ENCODE measurements at places on chromosomes 11 and 22.

DNA sequence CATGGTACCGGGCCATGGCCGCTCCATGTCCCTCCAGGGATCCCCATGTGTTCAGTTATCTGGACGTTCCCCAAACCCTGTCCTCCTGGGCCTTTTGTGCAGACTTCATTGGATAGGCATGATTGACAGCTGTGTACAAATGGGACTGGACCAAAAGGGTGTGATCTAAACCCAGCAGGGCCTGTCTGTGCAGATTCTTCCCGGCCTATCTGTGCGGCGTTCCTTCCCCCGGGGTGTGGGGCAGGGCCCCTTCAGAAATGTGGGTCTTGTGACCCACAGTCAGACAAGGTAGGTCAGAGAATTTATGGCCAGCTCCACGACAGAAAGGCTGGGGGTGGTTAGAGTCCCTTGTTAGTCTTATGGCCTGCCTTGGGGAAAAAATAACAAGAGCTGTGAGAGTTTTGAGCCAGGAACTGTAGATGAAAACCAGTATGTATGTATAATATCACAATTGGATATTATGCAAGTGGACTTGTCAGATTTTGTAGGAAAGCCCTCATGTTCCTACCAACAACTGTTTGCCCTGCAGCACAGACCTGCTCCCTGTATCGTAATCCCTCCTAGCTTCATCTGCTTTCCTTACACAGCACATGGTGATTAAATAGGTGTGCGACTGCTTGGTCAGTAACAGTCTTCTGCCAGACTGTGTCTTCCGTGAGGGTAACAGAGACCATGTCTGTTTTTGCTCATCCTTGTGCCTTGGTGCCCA, 31.7 kb downstream of the AP2A2 start:
- no peak for DNase-seq

DNA sequence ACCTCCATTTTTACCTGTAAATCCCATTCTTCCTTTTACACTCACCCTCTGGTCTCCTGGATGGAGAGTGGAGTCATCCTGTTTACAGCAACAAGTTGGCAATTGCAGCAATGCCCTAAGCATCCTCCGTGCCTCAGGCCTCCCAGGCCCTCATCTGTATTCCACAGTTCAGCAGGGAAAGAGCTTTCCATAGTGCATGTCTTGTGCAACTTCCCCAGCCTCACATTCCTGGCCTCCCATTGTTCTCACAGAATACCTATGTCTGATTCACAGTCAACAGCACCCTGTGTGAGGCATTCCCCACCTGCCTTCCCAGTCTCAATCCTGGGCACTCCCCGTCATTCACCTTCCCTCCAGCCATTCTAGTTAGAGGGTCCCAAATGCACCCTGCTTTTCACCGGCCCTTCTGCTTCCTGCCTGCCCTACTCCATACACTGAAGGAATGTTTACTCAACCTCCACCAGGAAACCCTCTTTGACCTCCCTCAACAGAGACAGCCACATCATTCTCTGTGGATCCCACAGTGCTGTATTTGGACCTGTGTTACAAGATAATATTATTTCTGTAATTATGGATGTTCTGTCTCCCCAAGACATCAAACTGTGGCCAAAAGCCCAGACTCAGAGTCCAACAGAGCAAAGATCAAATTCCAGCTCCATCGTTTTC, 405.7 kb downstream of the BUD13 start:
- no peak for DNase-seq

GRCh38 chr11:26834601-26835000, 112.7 kb upstream of the SLC5A12 start:
- no peak for DNase-seq

DNA sequence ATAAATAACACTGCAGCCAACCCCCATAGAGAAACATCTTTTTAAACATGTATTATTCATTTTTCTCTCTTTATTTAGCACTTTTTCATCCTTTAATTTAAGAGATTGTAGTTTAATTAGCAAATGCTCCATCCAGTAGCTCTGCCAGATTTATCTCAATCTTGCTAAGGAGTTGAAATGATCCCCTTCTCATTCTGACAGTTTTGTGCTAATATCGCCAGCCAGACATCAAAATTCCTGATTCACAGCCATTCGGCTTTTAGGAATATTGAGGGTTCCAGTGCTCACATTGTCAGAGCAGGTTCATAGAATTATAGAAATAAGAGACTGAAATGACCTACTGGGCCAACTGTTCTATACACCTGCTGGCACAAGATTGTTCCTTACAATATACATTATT, 77.8 kb downstream of the CASP12 start:
- DNase-seq = no peak

DNA sequence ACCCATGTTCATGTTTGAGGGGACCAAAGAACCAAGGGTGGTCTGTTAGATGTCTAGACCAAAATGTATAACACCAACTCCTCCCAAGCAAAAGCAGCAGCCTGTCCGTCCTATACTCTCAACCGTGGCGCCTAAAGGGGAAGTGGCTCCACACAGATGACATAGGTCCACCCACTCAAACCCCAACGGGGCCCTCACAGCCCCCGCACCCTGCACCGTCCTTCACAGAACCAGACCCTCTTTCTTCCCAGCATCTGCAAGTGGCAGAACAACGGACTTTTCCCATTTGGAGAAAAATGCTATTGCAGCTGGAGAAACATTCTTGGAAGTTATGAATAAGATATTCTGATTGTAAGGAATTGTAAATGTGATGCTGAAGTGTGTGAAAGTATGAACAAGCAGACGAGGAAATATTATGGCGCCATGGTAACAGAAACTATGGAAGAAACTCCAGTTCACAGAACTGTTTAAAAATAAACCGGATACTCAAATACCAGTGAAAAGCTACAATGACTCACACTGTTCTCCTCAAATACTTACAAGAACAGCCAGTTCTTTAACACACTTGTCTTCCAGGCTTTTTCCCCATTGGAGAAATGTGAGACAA, 76.5 kb upstream of the ARFGAP3 start:
- no peak for DNase-seq

DNA sequence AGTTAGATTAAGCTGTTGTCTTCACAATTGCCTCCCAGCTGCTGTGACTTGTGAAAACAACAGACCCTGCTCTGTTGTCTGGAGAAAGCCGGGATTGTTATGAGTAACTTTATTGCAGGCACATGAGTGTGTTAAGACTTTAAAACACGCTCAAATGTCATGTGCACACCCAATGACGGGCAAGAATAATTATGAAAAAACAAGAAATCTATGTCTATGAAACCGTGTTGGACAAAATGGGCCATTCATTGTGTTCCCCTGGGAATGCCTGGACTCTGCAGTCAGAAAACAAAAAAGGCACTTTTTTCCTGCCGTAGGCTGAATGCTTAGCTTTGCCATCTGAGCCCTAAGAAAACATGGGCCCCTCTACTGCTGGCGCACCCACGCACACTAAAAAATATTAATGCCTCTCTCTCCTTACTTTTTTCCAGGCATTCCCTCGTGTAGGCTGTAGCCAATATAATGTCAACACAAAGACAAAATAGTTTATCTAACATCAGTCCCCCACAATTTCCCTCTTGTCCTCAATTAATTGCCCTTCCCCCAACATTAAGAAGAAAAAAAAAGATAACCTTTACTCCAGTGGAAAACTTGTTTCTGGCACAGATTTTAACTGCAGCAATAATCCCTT, 207.9 kb downstream of the SOX6 start:
- DNase-seq = no peak

GRCh38 chr11:75182664-75183063, 31.8 kb downstream of the SLCO2B1 start:
- no peak for DNase-seq

GRCh38 chr11:11510939-11511338, 110.9 kb downstream of the GALNT18 start:
- no peak for DNase-seq

- DNase-seq = no peak
These were observed 36.0 kb downstream of the SYN3 start for GRCh38 chr22:33022231-33022630.

DNA sequence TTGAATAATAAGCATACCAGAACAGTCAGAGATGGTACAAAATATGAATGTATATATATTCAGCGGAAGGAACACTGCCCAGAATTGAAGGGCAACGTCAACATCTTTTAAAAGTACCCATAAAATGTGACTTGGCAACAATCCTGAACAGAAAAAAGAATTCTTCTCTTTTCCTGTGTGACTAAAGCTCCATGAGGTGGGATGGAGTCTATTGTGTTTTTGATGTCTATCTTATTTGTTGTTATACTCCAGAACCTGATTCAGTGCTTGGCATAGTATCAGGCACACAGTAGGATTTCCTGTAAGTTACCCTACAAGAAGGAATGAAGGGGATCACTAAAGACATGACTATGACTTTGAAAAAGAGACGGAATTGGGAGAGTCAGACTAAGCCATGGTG, 10.3 kb downstream of the LDLRAD3 start:
- DNase-seq = no peak

DNA sequence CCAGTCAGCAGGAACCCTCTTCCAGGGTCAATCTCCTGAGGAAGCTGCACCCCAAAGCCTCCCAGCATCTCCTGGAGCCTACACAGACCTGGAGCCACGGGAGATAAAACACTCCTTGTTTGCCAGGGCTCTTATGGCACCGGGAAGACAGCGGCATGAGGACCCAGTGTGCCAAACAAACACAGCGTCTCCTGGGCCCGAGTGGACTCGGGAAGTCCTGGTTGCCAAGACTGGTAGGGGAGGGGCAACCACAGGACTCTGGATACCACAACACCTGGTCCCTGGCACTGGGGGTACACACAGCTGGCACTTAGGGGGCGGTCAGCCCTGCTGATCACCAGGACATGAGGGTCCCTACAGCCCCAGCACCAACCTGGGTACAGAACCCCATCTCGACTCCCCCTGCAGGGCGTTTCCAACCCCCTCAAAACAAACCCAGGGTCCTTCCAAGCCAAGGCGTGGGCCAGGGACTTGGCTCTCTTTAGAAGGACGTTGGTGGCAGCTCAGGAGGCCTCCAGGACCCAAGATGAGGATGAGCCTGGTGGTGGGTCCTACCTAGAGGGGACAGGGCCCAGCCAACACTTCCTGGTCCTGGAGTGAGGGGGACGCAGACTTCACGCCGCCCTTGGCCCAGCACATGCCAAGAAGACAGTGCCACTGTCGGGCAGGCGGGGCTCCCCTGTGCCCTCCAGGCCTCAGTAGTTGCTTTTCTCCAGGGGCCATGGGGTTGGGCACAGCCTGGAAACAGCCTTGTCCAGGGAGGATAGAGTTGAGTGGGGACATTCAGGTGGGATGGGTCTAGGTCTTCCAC, 85.0 kb downstream of the CELSR1 start:
- DNase-seq = no peak

GRCh38 chr22:41596776-41597634, 7.4 kb upstream of the PMM1 start:
- DNase-seq = peak; percentile 21

GRCh38 chr11:90363739-90364138, 140.9 kb upstream of the CHORDC1 start:
- no peak for DNase-seq

- no peak for DNase-seq
These were observed 20.9 kb downstream of the SLC37A2 start for GRCh38 chr11:125084057-125084416.

GRCh38 chr11:72038491-72038890, 39.8 kb downstream of the IL18BP start:
- DNase-seq = no peak

GRCh38 chr11:30583476-30584280, 2.5 kb downstream of the MPPED2 start:
- no peak for DNase-seq

- DNase-seq = no peak
These were observed 10.0 kb upstream of the TBC1D22A start for GRCh38 chr22:46752286-46752987.

DNA sequence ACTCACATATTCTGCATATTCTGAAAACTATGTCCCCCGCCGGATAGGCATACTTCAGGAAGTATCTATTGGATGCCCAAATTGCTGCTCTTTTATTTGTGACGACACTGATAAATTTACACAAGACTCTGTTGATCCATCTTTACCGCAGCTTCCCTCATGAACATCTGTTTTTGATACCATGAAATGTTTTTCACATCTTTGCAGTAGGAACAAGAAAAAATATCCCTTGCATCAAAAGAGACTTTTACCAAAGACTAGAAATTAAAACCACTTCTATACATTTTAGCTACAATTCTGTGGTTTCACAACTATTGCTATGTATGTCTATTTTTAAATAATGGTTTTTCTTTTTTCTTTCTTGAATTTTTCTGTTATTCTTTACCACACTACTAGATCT, 15.3 kb downstream of the POU2AF2 start:
- DNase-seq = no peak

GRCh38 chr11:61054927-61055562, 47.2 kb upstream of the CD5 start:
- DNase-seq = no peak

DNA sequence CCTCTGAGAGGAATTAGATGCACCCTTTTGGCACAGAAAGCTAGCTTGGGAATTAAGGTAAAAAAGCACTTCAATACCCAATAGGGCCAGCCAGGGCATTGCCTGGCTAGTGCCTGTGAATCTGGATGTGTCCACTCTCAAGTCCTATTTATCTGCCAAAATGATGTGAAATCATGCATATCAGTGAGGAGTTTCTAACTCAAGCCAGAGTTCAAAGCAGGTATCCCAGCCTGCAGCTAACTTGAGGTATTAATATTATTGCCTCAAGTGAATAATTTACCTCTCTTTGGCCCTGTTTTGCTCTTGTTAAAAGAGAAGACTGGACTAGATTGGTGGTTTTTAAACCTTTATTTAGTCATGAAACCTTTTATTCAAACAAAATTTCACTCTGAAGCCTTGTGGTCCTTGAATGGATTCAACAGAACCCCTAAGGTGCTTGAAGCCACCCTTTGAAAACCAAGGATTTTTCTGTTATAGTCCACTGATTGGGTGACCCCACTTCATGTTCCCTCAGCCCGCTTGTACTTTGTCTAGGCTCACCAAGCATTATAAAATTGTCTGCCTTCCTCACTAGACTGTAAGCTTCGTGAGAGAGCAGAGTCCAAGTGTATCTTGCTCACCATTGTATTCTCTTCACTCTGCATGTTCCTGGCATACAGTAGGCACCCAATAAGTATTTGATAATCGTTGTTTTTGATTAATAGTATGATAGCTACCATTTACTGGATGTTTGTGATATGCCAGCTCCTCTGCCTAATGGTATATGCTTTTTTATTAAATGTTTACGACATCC, 4.5 kb downstream of the RNF121 start:
- no peak for DNase-seq

DNA sequence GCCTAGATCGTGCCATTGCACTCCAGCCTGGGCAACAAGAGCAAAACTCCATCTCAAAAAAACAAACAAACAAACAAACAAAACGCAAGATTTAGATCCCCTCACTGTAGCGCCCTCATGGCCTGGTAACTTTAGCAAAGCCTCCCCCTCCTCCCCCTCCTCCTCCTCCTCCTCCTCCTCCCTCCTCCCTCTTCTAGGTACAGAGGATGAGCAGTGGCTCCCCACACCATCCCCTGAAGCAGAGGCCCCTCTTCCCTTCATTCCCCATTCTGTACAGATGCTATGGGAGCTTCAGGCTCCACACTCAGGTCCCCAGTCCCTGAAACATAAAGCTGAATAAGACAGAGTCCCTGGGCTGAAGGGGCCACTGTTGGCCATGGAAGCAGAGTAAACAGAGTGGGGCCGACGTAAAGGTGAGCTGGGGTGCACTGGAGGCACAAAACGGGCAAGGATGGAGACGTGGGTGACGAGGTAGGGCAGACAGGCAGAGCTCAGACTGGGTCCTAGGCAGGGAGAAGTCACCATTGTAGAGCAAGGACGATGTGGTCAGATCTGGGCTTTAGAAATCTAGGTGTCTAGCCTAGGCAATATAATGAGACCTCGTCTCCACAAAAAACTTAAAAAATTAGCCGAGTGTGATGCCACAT, 19.4 kb upstream of the NFAM1 start:
- no peak for DNase-seq

All from stimulated activated CD4-positive, alpha-beta T cell treated with anti-CD3 and anti-CD28 coated beads, Interleukin-12 subunit alpha, Interleukin-12 subunit beta, amount 100 ng/mL, for 4 hours (primary cell).